NCI-H1694 (cell line): ENCODE measurements at places on chromosomes 11 and 22.

GRCh38 chr11:64318766-64319761 is 1.1 kb downstream of the PRDX5 start:
- no peak for DNase-seq

- DNase-seq, result no peak
These were observed 37.5 kb upstream of the STK33 start for GRCh38 chr11:8631395-8632118.

DNA sequence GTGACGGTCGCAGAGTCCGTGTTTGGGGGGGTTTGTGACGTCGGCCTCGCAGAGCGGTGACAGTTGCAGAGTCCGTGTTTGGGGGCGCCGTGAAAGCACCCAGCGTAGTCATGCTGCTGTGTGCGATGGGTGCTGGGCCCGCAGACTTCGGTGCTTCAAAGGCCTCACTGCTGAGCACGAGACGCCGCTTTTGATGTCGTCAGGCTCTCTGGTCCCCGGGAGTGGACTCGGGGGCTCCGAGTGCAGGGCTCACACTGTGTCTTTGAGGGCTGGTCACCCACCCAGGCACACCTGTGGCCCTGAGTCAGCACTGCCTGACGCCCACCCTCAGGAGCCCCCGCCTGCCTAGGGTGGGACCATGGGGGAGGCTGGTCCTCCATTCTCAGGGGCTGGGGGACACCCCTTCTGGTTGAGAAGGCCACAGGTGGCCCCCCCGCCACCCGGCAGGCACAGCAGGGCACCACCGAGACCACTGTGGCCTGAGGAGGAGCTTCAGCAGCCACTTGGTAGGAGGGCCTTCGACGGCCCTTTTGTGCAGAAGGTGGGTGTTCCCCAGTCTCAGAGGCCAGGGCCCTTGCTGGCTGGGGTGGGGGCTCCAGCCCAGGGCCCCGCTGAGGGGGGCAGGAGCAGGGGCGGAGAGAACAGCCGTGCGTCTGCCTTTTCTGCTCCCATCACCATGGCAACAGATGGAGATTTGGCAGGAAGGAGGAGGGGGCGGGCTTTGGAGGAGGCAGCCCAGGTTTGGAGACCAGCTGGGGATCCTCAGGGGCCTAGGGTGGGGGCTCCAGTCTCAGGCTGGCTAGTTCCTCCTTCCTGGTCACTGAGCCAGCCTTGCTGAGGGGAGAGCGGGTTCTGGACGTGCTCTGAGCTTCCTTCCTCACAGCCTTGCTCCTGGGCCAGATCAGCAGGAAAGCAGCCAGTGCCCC is 20.9 kb downstream of the BRSK2 start:
- DNase-seq, result no peak

DNA sequence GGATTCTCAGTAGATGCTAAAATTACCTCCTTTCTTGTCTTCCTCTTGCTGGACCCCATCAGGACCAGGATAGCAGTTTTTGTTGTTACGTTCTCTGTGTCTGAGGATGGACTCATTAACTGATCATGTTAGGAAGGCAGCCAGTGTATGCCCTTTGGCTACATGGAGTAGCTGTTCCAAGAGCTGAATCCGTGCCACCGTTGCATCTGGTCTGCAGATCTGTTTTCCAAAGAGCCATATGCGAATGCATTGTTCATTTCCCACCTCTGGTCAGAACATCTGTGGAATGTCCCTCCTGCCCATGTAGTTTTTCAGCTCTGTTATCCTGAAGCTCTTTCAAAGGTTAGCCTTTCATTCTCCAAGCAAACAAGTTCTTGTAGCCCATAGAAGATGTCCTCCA is 188.4 kb downstream of the SPON1 start:
- no peak for DNase-seq

DNA sequence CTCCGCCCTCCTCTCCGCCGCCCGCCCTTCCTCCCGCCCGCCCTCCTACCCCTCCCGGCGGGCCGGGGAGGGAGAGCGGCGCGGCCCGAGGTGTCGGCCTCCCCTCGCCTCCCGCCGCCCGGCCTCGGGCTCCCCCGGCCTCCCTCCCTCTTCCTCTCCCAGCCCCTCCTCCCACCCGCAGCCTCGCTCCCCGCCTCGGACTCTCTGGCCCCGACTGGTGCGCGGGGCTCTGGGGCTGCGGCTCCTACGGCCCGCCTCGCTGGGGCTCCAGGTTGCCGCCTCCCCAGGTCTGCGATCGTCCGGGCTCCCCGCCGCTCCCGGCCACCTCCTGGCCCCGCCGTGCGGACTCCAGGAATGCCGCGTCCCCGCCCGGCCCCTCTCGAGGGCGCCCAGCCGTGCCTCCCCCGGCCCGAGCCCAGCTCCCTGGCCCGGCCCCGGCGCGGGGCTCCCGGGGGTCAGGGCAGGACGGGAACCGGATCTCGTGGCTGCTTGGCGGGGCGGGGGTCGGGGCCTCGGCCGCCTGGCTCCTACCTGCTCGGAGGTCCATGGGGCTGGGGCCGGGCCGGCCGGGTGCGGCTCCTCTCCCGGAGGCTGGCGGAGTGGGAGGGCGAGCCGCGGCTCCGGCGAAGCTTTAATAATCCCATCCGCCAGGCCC is at the start of gene CLCF1:
CLCF1 (minus strand) TSS at position 606 of the 655 bp plus-strand sequence; CDS start at position 547, 59 bp downstream.
- DNase-seq, result no peak

GRCh38 chr11:61959114-61959513 is 8.3 kb downstream of the FTH1 start:
- DNase-seq, result no peak

GRCh38 chr11:62922653-62923431 is 1.7 kb upstream of the CHRM1 start:
- no peak for DNase-seq

DNA sequence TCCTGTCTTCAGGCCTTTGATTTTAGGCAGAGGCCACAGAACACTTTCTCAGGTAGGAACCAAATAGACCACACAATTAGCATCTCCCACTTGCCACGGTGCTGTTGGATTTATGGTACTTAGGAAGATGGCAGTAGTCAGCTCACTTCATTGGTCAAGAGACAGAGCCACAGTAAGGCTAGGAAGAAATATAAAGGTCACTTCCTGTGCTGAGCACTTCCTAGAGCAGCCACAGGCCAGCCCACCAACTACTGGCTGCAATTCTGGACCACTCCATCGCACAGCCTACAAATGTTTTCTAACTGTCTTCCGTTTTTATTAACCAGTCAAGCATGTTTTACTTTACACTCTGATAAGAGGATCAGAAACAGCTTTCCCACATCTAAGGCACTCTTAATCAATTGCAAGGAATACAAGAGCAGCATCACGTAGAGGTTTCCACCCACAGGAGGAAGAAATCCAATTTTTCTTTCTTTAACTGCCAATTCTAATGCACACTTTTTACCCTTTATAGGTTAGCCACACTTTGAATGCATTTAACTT is 54.7 kb downstream of the ABTB2 start:
- no peak for DNase-seq

DNA sequence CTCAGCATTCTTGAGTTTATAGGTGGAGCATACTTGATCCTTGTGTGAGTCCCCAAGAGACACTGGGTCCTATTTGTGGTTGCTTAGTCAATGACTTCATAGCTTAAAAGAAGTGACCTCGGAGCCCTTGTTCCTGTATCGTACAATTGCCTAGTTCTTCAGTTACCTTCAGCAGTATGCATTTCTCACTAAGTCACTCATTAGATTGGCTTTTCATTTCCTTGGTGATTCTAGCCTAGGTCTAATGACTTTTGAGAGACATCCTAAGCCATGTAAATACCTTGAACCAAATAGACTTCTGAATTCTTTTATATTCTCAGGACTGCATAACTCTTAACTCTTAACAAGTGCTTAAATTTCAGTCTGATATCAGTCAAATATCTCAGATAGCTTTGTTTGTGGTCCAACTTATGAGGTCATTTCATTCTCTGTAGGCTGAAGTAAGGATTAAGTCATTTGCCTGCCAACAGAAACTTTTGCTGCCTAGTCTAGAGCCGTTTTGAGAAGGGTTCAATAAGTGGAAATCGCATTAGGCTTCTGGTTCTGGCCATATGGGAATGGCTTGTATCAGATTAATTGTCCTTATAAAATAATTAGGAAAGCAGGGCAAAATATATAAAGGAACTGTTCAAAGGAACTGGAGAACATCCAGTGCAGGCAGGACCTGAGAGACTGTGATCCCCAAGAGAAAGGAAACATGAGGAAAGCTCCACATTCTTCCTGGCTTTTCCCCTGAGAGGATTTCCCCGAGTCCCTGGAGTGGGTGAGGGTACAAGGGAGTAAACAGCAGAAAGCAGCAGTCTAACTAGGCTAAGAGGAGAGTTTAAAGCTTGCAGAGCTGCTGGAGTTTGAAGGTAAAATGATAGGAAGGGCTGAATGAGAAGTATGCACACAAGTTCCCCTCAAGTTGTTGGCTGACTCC is 39.9 kb downstream of the TRAF6 start:
- no peak for DNase-seq

DNA sequence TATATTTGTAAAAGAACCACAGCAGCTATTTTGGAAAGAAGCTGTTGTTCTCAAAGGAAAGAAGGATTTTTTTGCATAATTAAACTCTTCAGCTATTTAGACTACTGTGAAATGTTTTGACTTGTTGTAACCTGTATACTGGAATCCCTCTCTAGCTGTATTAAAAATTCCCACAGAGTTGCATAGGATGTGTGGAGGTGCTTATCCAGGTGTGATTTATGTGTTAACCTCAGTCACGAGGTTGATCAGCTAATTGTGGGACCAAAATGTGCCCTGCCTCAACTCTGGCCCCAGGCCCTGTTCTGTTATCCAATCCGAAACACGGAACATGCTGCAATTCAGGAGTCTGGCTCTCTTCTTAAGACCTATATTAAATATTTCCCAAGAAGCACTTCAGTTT is 70.1 kb downstream of the LIF start:
- no peak for DNase-seq

GRCh38 chr11:32511926-32512325 is 71.7 kb upstream of the EIF3M start:
- no peak for DNase-seq

DNA sequence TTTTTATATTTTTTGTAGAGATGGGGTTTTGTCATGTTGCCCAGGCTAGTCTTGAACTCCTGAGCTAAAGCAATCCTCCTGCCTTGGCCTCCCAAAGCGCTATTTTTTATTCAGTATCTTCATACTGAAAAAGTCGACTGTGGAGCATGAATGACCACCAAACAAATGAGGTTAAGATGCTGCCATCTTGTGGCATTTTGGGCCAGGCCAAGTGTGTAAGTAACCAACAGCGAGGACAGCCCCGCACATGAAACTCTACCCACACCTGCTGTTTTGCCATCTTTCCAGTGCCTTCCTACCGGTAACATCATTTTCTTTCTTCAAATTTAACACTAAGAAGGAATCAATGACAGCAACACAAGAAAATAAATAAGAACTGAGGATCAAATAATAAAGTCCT is 32.2 kb upstream of the AQP11 start:
- no peak for DNase-seq

DNA sequence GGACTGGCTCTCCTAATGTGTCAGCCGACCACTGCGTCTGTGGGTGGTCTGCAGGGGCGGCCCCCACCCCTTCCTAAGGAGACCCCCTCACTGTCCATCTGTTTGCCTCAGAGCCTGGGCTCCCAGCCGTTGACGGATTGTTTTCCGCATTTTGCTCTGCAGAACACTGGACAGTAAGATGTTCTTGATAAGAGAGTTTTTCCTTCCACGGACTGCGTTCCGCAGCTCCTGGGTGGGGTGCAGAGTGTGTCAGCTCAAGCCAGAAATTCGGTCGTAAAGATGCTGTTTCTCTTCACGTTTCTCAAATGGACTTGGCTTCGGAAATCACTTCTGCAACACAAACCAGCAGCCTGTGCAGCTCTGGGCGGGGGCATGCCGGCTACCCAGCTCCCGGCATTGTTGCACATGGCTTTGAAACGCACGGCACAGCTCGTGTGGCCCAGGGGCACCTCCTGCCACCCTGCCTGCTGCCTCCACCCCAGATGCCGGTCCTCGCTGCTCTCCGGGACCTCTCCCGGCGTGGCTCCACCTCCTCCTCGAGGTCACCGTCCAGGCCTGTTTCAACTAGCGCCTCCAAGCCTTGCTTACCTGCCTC is 2.9 kb upstream of the MRGPRG start:
- no peak for DNase-seq

DNA sequence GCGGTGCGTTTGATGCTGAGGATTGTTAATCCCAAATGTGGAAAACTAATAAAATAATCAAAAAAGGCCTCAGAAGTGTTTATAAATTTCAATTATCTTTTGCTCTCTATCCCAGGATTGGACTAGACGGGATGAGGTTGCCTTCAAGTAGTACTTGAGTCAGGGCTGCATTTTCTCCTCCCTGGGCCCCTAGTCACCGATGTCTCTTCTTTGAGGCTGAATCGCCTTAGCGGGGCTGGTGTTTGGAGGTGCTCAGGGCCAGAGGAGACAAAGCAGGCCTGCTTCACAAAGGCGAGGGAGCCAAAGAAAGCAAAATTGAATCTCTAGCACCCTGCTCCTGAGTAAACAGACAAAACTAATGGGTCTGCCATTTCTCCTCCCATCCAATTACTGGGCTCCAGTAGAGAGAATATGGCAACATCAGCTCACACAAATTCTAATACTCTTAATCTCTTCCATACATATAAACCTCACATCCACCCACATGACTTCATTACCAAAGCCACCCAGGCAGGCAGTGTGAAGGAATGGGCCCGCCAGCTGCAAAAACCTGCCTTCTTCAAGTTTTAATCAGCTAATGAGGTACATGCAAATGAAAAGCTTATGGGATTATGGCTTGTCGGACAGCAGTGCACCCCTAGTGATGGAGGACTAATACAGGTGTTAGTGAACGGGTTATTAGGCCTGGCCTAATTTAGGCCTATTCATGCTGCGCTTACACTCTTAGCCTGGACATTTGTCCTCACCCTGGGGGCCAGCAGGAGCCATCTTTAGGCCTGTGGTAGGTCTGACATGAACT is 52.7 kb upstream of the HTATIP2 start:
- DNase-seq, result no peak

DNA sequence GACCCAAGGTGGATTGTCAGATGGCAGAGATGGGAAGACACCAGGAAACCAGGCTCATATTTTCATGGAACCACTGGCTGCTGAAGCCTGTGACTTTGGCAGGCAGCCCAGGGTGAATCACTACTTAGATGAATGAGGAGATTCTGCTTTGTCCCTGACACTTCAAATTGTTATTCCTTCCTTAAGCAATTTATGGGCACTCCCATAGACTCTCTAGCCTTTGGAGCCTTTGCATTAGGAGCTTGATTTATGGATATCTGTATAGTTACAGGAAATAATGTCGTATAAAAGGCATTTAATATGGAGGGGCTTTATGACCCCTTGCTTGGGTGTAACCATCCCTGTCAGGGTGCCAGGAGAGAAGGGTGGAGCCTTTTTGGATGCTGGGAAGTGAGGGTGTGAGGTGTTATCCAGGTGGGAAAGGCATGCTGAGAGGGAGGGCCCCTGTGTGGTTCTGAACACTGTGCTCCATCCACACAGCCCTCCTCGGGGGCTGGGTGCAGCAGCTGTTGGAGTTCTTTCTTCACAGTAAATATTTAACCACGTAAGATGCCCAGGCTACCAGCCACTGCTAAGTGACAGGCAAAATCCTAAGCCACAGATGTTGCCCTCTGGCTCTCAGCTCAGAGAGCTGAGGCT is 35.3 kb downstream of the IL18 start:
- DNase-seq, result no peak
